ENCODE measurements at places on chromosomes 5 and 9. TPM values are rescaled to one million over a fixed set of nuclear protein-coding genes. Genes with fewer than 3 reads are reported as not detected.

Gene PCDHB5
- total RNA-seq, result 7.5 TPM

Gene SLCO6A1
- 0.78 TPM for total RNA-seq

Gene CCL27
- total RNA-seq, result 0.78 TPM

Gene NR4A3
- total RNA-seq, result 2.4 TPM

Gene MOB3B
- 7.6 TPM for total RNA-seq

Gene CCDC152
- not detected for total RNA-seq

Gene NSG2
- total RNA-seq, result not detected

DNA sequence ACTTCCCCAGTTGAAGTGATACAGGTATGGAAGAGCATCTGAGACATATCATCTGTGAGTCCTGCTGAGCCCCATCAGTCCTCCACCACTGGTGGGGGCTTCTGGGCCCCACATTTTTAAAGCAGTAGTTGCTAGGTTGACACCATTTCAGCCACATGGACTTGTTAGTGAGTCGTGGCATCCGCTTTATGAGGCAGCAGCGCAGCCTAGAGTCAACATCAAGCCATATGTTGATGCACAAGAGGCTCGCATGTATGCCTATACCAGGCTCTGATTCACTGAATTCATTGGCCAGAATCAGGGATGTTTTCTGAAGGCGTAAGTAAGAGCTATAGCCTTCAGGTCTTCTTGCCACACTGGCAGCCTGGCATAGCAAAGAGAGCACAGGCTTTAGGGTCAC is 26.8 kb downstream of the ZNF346 start:
- no peak for DNase-seq

GRCh38 chr5:67182301-67182790 is 14.3 kb downstream of the CD180 start:
- DNase-seq, result no peak

DNA sequence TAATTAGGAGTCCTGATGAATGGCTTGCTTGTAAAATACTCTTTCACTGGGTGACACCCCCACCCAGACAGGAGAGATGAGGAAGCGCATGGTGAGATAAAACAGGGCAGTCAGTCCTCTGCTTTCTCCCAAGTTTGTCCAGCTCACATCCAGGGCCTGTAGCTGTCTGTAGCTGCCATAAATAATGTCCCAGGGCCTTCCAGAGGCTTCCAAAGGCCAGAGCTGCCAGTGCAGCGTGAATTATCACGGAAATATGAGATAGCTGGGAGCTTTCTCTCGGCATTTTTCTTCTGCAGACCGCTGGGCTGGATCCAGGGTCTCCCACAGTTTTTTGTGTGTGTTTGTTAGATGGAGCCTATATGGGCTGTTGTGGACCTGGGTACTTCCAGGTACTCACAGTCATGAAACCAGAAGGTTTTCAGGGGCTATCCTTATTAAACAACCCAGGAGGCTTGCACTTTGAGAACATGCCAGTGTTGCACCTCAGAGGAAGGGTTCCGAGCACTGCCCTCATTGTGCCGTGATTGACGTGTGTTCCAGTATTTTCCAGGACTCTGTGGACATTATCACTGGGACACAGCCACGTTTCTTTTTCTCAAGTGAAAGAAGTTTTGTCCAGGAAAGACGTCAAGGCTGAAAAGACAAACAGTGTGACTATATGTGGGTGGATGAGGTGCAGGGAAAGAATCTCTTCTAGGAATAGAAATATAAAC is 117.5 kb downstream of the FGF1 start:
- no peak for DNase-seq

- DNase-seq, result peak; percentile 90
These were observed 2.4 kb upstream of the TRIM7 start for GRCh38 chr5:181207214-181207959.

DNA sequence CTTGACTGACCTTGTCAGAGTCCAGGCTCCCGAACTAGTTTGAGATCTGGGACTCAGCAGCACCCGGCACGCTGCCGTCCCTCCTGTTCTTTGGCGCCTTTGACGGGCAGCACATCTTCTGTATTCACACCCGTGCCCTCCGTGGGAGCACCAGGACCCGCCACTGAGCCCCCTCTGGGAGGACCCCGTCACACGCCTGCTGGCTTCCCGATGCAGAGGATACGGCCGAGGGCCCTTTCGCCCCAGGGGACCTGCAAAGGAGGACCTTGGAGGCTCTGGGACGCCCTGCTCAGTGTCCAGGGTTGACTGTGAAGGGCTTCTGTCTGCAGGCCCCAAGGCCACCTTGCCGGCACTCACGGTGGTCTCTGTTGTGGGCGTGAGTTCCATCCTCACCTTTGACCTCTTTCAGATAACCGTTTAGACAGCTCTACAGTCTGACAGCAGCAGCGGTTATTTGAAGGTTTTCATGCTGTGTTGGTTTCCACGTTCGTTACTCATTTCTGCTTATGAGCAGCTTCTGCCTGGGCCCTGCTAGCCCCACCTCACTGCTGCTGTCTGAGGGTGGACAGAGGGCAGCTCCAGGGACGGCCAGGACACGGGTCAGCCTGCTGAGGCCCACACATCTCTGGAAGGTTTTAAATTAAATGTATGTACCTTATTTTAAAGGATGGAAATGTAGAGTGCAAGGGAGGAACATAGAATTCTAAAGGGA is 12.6 kb upstream of the EXOC3 start:
- peak; percentile 83 for DNase-seq

- no peak for DNase-seq
These were observed 492.7 kb downstream of the RASEF start for GRCh38 chr9:82570226-82570625.

- DNase-seq, result no peak
These were observed 29.4 kb downstream of the HACD4 start for GRCh38 chr9:21002040-21002439.

DNA sequence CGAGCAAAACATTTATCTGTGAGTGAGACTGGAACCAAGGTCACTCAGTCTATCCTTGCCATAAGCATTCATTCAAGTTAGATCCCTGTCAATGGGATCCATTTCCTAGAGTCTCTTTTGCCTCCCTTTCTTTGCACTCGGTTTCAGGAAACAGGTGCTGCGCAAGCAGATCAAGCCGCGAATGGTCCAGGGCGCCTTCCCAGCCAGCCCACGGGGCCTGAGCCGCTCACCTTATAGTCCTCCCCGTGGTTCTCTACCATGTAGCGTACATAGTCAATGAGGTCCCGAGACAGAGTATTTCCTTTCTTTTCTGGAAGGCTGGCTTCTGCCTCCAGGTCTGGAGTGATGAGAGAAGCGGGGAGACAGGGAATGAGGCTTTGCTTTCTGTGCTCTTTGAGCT is 3.4 kb downstream of the NOP16 start:
- DNase-seq, result no peak

- DNase-seq, result no peak
These were observed 53.2 kb downstream of the FNBP1 start for GRCh38 chr9:129989740-129990139.

DNA sequence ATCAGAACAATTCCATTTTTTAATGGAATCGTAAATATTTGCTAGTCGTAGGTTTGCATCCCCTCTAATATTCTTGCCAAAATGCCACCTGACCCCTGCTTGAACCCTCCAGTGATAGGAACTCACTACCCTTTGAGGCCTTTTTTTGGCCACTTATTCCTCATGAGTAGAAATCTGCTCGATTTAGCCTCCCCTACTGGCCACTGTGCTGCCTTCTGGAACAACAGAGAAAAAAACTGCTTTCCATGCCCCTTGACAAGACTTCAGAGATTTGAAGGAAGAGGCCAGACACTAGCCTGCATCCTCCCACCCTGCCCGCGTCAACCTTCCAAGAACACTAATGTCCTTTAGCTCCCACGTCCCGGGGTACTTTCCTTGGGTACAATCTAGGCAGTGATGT is 4.1 kb downstream of the CCDC69 start:
- no peak for DNase-seq

- DNase-seq, result peak; percentile 59
These were observed 269.8 kb downstream of the GADD45G start for GRCh38 chr9:89874351-89875321.

DNA sequence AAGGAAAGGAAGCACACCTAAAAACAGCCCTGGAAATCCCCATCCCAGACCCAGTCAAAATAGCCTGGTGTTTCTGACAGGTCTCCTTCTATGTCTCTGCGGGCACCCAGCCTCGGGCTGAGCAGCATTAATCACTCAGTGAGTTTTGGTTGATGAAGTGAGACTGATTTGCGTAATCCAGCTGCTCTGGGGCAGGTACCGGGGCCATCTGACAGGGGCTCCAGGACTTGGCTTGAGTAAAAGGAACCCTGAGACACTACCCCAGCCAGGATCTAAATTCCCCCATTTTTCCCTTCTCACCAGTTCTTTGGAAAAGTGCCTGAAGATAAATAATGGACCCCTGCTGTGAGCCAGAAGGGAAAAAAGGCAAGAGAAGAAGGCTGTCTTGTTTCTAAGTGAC is 596 bp downstream of the SLC28A3 start:
- DNase-seq, result no peak

Measured in osteocyte (in vitro differentiated cells).